NB4 (cell line): ENCODE measurements at places on chromosomes 3 and 15.

GRCh38 chr3:187183903-187184302 lies 13.4 kb upstream of the RTP1 start:
- no peak for DNase-seq

DNA sequence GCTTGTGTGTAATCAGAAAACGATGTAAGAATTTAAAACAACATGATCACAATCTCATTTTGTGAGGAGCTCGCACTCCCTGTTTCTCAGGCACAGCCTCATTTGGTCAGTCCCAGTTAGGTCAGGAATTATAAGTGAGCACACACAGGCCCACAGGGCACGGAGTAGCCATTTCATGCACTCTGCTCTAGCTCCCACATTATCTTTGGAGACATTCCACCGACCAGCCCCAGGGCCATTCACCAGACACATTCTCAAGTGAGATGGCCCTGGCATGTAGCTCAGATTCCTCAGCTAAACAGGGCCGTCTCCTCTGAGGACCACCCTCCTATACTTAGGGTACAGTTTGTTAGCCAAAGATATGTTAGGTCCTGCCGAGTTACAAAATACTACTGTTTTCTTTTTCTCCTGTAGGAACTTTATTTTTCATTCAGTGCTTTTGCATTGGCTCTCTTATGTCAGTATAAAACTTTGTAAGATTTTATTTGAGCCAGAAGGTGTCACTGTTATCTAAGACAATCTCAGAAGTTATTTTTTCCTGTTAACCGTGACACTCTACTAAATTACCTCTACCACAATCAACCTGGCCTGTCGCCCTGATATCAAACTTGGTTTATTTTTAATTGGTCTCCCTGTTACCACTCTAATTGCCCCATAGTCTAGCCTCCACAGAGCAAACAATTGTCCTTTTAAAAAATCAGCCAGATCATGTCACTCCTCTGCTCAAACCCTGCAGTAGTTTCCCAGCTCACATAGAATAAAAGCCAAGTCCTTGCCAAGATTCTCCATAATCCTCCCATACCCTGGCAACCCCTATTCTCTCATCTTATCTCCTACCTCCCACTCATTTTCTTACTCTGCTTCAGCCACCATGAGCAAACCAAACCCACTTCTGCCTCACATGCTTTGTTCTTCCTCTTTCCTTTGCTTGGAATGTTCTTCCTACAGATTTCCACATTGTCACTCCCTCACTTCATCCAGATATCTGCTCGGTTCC lies 105.7 kb downstream of the PPP2R3A start:
- peak; percentile 20 for DNase-seq

GRCh38 chr3:10462641-10463532 lies 42.5 kb downstream of the ATP2B2 start:
- no peak for DNase-seq

DNA sequence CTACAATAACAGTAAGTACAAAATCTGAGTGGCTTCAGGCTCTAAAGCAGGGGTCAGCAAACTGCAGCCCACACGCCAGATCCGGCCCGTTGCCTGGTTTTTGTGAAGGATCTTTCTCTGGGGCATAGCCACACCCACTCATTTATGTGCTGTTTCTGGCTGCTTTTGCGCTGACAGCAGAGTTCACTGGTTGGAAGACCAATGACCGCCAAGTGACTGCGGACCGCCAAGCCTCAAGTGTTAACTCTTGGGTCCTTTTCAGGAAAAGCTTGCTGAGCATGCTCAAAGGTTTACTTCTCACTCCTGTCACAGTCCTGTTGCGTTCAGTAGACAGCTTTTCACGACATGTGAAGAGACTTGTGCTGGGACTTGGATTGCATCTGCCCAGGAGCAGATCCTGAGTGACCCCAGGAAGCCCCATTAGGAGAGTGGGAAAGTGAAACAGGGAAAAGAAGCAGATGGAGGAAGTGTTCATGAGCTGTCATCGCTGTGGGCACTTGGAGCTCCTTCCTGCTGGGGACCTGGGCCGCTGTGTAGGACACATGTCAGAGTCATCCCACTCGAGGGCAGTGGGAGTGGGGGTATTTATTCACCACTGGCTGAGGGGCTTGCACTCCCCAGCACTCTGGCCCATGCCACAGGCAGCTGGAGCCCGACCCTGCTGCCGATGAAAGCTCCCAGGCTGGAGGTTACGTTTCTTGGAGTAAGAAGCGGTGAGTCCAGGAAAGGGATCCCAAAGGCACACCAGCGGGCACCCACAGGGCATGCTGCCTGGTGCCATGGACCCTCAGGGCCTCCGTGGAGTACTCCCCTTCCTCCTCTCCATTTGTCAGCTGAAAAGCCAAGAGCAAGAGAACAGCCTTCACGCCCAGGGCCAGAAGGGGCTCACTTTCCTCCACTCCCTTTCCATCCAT lies 249.1 kb downstream of the PLCL2 start:
- no peak for DNase-seq

GRCh38 chr3:132380920-132381319 lies 36.4 kb upstream of the DNAJC13 start:
- DNase-seq = no peak

- DNase-seq = no peak
These were observed at the start of gene FAM131A for GRCh38 chr3:184337399-184337714. Gene FAM131A (plus strand): TSS chr3:184337600. CDS start chr3:184337631, 31 bp downstream.

DNA sequence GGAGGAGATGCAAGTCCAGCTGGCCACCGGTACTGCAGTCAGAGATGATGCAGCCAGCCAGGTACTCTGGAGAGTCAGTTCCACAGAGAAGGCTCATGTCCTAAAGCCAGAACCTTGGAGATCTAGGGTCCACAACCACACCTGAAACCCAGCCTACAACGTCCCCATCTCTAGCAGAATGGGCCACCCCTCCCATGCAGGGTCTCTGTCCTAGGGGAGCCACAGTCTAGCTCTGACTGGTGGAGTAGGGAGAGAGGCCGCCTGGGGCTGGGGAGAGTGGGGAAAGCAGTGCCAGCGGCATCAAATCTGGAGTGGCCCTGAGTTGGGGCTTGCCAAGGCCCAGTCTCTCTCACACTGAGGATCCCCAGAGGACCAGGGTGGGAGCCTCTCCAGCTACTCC lies 43.5 kb downstream of the PTH1R start:
- no peak for DNase-seq

DNA sequence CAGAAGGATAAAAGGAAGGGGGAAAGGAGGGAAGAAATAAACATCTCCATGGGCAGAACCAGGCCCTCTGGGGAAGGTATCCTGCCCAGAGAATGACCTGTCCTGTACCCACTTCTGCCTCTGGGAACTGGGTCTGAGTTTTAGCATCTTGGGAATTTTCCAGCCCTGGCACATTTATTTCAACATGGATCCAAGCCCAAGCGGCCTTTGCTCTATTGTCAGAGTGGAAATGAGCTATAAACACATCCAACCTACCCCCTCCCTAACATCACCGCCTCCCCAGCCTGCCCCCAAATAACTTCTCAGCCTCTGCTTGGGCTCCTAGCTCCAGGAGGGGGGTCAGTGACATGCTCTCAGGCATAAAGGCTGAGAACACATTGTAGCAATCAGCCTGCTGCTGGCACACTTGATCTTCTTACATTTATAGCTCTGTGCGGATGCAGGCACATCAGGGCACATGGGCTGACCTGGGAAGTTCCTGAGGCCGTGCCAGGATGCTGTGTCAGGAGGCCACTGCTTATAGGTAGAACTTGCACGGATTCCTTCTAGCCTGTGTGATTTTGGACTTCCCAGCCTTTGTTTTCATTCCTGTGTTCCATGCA lies 4.6 kb upstream of the OXTR start:
- no peak for DNase-seq

DNA sequence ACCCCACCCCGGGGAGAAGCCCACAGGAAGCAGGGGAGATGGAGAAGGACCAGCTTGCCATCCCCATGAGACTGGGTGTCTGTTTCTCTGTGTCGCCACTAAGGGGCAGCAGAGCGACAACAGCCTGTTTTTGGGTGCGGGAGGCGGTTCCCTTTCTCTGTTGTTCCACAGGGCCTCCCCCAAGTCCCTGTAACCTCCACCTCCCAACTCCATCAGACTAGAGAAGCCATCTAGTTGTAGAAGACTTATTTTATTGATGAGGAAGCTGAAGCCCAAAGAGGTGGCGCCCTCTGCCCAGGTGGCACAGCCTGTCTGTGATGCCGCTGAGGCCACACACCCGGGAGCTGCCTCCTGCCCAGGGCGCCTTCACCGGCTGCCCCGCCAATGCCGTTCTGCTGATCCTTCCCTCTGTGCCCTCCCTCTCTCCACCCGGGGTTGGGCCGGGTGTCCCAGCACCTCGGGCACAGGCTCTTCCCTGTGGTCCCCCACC lies 3.9 kb upstream of the CCDC9B start:
- DNase-seq = peak; percentile 79
